Stimulated activated CD8-positive, alpha-beta memory T cell treated with anti-CD3 and anti-CD28 coated beads, Interleukin-2, amount 100 ng/mL, for 1 hour (primary cell): ENCODE measurements at places on chromosomes 11 and 22.

DNA sequence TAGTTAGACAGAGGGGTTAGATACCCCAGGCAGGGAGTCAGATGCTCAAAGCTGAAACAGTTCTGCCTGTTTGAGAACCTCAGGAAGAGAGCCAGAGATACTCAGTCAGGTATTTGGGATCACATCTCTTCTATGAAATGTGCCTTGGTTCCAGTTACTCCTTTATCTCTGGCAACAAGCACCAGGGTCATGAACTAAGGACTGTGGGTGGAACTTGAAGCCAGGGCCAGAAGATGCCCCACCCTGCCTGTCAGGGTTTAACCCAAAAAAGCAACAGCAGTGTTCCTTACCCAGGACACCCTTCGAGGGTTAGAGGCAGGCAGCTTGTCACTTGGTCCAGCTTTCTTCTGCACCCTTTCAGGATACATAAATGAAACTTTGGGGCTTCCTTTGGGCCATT, 15.0 kb upstream of the WT1 start:
- no peak for DNase-seq

DNA sequence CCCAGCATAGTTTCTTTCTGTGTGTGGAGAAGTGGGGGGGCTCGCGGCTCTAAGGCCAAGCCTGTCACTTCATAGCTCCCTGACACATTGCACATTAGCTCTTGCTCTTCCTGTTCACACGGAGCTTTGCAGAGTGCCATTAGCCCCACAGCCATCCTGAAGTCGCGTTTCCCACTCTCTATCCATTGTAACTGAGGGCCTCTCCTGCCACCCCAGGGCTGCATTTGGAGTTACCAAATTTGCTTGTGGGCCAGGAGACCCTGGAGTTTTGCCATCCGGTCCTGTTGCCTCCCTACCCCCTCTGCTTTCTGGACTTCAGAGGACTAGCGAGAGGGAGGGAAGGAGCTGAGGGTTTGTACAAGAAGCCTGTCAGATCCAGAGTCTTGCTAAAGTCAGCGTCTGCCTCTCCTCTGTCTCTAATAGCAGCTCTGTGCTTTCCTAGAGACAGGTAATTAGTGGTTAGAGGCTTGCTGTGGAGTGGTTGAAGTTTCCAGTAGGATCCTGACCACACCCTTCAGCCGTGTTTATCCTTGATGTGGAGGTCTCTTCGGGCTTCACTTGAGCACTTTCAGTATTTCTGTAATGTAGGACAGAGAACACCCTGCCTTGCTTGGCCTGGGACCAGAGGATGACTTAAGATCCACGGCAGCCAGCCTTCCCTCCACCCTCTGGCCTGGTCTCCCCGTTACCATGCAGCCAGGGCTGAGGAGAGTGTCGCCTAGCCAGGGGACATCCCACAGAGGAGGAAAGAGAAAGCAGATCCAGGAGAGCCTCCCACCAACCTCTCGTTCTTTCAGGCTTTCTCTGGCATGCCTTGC, 14.1 kb downstream of the DCPS start:
- no peak for DNase-seq

DNA sequence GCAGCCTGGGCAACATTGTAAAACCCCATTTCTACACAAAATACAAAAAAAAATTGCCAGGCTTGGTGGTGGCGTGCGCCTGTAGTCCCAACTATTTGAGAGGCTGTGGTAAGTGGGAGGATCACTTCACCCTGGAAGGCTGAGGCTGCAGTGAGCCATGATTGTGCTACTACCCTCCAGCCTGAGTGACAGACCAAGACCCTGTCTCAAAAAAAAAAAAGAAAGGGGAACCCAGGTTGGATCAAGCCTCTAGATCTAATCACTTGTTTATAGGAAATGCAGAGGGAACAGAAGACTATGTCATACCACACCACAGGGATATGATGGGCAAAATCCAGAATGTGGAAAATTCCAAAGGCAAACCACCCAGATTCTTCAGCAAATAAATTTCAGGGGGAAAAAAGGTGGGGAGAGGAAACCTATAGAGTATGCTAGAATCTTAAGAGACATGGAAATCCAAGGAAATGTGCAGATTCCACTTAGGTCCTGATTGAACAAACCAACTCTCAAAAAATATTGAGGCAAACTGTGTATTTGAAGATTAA, 16.5 kb upstream of the MALAT1 start:
- no peak for DNase-seq

GRCh38 chr11:72354356-72355115, 79.8 kb downstream of the CLPB start:
- no peak for DNase-seq
